ENCODE measurements at places on chromosomes 2 and 18.

DNA sequence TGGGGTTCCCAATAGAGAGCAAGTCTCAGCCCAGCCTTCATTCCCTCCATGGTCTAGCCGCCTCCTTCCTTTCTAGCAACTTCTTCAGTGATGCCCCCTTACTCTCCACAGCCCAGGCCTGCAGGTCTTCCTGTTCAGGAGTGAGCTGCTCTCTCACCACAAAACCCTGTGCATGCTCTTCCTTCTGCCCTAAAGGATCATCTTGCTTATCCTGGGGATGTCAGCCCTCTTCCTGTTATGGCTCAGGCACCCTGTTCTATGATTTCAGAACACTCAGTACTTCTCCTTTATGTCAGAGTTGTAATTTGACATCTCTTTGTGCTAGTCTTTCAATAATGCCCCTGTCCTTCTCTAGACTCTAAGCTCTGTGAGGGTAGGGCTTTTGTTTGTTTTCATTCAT lies 19.4 kb downstream of the TMEM178A start:
- no peak for DNase-seq

DNA sequence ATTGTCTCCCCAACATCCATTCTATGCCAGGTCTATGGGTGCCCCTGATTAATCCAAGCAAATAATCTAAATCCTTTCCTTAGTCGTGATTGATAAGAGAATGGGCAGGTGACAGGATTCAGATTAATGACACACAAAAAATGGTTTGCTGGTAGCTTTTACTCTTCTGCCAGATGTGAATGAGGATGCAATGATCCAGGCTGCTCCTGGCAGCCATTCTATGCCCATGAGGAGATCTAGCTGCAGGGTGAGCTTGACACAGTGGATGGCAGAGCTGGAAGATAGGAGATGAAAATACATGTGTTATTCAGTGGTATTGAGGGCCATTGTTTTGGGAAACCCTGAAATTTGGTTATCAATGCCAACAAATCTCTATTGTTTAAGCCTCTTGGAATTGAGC lies 69.7 kb downstream of the ACYP2 start:
- DNase-seq: no peak

- no peak for DNase-seq
These were observed 954 bp downstream of the CCNT2 start for GRCh38 chr2:134919341-134920210.

- no peak for DNase-seq
These were observed 1.0 kb upstream of the ZC3H8 start for GRCh38 chr2:112255875-112256274.

GRCh38 chr2:198096965-198097364 lies 292.6 kb downstream of the PLCL1 start:
- no peak for DNase-seq

DNA sequence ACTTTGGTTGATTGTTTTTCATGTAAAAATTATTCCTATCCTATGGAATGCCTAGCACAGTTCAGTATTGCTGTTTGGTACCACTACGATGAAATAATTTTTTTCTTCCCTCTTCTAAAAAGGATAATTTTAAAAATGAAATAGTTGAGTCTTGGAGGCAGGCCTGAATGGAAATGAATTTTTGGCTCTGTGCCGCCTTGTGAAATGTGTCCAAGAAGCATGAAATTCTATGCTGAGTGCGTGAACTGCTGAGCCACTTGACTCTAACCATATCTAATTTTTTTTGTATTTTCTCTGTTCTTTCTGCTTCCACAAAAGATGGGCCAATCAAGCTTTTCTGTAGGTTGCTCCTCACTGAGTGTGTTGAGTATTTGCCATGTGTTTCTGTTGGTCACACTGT lies 95.0 kb downstream of the PRPF40A start:
- DNase-seq: no peak

GRCh38 chr18:13235981-13236380 lies 17.4 kb downstream of the LDLRAD4 start:
- no peak for DNase-seq

DNA sequence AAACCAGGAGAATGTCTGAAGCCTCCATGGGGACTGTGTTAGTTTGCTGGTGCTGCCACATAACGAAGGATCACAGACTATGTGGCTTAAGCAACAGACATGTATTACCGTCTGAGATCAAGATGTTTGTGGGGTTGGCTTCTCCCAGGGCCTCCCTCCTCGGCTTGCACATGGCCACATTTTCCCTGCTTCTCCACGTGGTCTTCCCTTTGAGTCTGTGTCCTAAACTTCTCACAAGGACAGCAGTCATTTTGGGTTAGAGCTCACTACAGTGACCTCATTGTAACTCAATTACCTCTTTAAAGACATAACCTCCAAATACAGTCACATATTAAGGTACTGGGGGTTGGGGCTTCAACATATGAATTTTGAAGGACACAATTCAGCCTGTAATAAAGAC lies 44.6 kb upstream of the LPIN2 start:
- DNase-seq: no peak

GRCh38 chr2:191985740-191986139 lies 138.9 kb upstream of the CAVIN2 start:
- DNase-seq: no peak

DNA sequence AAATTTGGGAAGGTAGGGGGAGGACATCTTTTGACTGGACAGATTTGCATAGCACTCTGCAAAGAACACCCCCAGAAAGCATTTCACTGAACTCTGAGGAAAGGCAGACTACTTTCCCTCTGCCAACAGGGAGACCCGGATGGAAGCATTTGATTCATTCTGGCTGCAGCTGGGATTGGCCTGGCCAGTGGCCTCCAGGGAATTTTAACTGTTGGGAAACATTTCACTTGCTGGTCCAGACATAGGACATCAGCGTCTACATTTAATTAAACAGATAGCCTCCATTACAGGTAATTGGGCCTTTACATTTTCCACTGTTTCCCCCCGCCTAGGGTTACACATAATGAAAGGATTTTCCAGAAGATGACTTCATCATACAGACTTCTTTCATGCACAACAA lies 92.8 kb downstream of the MARCHF4 start:
- DNase-seq: no peak
